Right lobe of liver (tissue), 6 donors: ENCODE measurements at places on chromosomes 7 and 10. TPM values are rescaled to one million over a fixed set of nuclear protein-coding genes. Genes with fewer than 3 reads are reported as not detected.

DNA sequence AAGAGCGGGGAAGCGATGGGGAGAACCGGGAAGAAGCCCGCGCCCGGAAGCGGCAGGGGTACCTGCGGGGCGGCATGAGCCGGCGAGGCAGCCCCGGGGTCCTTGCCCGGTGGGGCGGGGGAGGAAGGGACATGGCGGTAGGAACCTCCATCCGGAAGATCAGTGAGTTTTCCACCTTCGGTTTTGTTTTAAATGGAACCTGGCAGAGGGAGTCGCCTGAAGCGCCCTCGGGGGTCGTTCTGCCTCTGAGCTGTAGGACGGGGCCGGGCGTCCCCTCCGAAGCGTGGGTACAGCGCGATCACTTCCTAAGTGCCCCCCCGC is 471 bp downstream of the PFKP start:
- no peak for DNase-seq

GRCh38 chr10:110568055-110568735 is 700 bp downstream of the SMC3 start:
- DNase-seq, result no peak

GRCh38 chr7:4604456-4604940 is 77.6 kb upstream of the FOXK1 start:
- DNase-seq, result no peak

DNA sequence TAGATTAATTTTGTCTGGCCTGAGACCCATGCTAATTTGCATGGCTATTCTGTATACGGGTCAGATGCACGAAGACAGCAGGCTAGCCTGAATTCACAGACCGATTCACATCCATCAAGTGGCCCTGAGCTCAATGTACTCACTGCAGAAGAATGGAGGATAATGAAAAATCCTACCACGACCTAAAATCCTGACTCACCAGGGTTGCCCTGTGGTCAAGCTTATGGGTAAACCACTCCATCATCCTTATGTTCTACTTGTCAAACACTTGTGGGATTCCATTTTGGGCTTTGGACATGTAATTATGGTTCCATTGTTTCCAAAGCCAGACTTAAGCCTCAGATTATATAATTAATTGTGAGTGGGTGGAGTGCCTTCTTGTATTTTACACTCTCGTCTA is 110.4 kb upstream of the ZNF438 start:
- no peak for DNase-seq

- no peak for DNase-seq
Measured at GRCh38 chr7:113289140-113289740, 170.9 kb upstream of the SMIM30 start.

DNA sequence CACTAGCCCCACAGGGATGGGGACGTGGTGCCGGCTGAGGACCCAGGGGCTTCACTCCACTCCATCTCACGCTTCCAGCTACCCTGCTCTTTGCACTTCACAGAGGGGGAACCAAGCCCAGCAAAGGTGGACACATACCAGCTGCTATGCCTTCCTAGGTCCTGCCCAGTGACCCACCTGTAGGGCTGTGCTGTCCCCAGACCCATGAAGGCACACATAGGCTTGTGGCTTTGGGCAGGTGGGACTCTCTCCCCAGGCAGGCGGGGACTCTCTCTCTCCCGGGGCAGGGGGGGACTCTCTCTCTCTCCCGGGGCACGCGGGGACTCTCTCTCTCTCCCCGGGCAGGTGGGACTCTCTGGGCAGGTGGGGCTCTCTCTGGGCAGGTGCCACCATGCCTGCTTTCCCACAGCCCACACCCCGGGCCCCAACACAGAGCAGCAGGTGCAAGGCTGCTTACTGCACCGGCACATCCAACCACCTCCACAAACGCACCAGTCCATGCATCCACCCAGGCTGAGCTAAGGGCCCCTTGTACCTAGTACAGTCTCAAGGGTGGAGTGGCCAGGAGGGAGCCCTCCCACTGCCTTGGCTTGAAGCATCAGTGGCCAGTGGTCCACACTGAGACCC is 13.8 kb upstream of the GPR146 start:
- no peak for DNase-seq

The TUBB8 gene
- total RNA-seq, result not detected

GRCh38 chr10:104301907-104302690 is 33.1 kb downstream of the GSTO2 start:
- DNase-seq, result no peak

DNA sequence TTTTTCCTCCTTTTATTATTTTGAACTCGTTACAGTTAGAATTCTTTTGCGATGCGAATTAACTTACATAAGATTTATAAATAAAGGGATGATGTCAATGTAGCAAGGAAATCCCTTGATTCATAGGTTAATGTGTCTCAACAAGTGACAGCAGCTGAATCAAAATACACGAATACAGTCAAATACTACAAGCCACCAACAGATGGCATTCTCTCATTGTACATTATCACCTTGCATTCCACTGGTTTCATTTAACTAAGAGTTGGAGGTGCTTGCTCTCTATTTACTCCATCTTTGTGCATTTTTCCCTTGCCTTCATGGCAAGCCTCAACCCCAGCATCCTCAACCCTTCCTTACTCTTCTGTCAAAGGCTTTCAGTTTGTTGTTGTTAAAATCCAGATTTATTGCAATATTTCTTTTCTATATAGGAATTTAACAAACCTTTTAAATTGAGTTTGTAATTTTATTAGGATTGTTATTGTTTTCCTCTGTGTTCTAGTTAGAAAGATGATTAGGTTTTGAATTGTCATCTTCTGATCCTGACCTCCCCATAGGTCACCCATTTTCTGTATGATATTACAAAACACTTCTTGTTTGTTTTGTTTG is 78.3 kb downstream of the SLC25A40 start:
- DNase-seq, result no peak

- peak; percentile 68 for DNase-seq
Measured at GRCh38 chr10:74177140-74177677, 26.2 kb downstream of the ADK start.

DNA sequence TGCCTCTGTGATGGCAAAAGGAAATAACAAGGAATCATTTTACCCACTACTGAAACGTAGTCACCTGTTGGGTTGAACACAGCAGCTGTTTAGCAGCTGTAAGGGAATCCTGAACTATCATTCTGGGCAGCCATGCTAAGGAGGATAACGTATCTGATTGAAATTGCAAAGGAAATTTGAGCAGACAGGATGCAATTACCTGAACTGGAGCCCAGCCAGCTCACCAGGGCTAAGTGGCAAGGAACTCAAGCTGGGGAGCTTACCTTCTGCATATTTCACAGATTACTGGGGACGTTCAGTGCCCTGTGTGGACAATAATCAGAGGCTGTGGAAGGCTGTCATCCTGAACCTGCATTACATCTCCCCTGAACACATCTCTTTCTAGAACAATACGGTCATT is 650.5 kb downstream of the SORCS3 start:
- no peak for DNase-seq

The ANXA8 gene
- 0.81 TPM for total RNA-seq

The SFMBT2 gene
- total RNA-seq, result 1.9 TPM

DNA sequence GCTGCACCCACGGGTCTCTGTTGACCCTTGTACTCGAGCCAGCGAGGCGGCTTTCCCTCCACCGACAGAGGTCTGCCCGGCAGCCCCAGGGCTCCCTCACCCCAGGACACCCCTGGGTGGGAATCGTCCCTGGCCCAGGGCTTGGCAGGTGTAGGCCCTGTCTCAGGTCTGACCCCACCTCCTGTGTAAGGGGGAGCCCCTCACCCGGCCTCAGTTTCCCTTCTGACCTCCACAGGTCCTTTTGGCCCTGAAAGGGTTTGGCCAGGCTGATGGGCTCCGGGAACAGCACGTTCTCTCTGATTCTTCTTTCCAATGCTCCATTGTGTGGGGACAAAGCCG is 25.0 kb upstream of the ELFN1 start:
- DNase-seq, result no peak

The LRMDA gene
- total RNA-seq, result 13.4 TPM

The UNCX gene
- total RNA-seq, result not detected

The COBL gene
- total RNA-seq, result 24.0 TPM

DNA sequence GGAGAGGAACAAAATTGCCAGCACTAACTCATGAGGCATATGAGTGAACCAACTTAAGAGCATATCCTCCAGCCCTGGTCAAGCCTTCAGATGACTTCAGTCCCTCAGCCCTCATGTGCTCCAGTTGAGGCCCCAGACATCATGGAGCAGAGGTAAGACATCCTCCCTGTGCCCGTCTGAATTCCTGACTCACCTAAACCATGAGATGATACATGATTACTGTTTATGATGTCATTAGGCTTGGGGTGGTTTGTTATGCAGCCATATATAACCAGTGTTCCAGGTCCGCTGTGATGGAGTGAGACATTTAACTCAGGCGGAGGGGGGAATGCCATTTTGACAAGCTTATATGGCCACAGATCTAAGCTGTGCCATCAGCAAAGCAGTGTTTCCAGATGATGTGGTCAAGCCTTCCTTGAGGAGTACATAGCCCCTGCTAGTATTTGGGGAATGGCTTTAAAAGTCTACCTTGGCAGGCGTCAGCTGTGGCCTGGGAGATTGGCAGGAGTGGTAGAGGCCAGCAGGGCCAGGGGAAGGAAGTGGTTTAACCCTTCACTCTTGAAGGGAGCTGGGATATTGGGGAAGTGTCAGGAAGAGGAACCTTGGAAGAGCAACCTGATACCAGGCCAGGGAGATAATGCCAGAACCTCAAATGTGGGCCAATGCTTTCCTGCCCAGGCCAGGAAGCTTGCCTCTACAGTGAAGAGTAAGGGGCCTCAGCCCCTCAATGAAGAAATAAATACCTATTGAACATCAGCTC is 343.0 kb upstream of the PODXL start:
- no peak for DNase-seq

DNA sequence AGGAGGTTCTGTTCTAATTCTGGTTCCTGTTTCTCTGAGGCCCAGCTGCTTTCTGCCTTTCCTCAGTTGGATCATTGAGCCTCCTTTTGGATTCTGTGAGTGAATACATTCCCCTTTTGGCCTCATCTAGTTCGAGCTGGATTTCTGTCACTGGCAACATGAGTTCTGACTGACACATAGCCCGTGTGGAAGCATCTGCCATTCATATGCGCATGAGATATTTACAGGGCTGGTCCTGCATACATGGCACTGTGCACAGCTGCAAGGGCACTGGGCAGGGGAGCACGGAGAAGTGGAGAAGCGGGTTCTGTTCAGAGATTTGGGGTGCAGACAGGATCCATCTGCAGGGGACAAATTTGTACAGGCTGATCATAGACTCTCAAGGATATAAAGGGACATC is 352.8 kb downstream of the RPS24 start:
- DNase-seq, result no peak

The TMEM229A gene
- not detected for total RNA-seq

The CDHR3 gene
- total RNA-seq, result 4.4 TPM

DNA sequence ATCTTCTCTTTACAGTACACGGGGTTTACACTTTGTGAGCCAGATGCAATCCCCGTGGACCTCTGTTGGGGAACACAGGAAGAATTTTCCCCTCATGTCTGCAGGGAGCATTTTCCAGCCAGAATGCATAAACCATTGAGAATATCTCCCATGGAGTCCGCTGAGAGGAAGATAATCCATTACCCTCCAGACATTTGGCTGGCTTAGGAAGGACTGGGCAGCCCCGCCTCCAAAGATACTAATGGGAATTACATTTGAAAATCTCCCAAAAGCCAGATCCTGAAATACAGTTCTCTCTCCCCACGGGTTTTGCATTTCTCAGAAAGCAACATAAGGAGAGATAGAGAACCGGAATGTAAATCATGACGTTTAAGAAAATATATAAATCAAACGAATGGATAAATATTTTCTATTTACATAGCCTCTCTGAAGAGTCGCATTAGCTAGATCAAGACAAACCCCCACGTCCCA is 53.5 kb downstream of the TRIL start:
- DNase-seq, result no peak

GRCh38 chr7:132683896-132684690 is 107.8 kb upstream of the PLXNA4 start:
- no peak for DNase-seq

- no peak for DNase-seq
Measured at GRCh38 chr7:77791956-77792355, 6.3 kb downstream of the TMEM60 start.

- DNase-seq, result no peak
Measured at GRCh38 chr10:94192974-94193373, 169.8 kb downstream of the NOC3L start.

The HECW1 gene
- total RNA-seq, result 0.28 TPM

The UNC5B gene
- 1.1 TPM for total RNA-seq

The TCAF2 gene
- total RNA-seq, result 8.0 TPM

The LOXL4 gene
- total RNA-seq, result 0.51 TPM

DNA sequence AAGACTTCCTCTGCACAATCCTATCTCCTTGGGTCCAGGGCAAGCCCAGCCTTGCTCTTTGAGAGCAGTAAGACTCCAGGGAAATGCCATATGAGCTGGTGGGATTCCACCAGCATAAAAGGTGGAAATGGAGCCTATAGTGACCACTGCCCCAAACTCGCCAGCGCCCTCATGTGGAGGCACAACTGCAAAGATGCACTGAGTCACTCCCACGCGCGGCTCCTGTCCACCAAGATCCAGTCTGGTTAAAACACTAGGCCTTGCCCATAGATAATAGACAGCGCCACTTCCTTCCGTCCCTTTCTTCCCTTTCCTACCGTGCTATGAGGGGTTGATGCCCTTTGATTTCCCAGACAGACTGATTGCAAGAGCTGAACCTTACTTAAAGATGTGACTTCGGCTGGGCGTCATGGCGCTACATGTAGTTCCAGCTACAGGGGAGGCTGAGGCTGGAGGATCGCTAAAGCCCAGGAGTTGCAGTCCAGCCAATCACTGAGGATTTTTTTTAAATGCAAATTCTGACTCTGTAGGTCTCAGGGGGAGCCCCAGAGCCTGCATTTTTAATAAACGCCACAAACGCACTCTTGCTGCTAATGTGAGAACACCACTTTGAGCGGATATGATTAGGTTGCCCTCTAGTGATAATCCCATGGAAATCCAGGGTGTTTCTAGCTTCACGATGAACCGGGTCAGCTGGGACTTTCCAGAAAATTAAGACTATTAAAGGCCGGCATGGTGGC is 136.5 kb downstream of the EPC1 start:
- no peak for DNase-seq

The ITIH2 gene
- 878 TPM for total RNA-seq

The IKZF1 gene
- total RNA-seq, result 6.3 TPM

- no peak for DNase-seq
Measured at GRCh38 chr10:97116462-97117162, 69.1 kb downstream of the SLIT1 start.

The ADRA2A gene
- 0.86 TPM for total RNA-seq

DNA sequence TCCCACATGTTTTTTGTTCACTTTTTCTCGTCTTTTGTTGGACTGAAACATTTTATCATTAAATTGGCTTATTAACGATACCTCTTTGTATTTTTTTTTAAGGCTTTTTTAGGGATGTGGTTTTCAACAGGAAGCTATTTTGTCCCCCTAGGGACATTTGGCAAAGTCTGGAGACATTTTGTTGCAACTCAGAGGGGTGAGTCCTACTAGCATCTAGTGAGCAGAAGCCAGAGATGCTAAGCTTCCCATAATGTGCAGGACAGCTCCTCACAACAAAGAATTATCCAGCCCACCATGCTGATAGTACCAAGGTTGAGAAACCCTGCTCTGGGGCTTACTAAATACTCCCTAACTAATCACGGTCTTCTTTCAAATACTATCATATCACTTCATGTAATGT is 63.2 kb downstream of the ATE1 start:
- no peak for DNase-seq

- DNase-seq, result no peak
Measured at GRCh38 chr7:120838281-120838682, 19.7 kb downstream of the TSPAN12 start.
